ENCODE measurements at places on chromosomes 1 and 21. TPM values are rescaled to one million over a fixed set of nuclear protein-coding genes. Genes with fewer than 3 reads are reported as not detected.

AGT gene
- total RNA-seq: not detected

NCDN gene
- total RNA-seq: 49.0 TPM

ERICH3 gene
- not detected for total RNA-seq

AMPD1 gene
- total RNA-seq: not detected

NKAIN1 gene
- total RNA-seq: not detected

DNA sequence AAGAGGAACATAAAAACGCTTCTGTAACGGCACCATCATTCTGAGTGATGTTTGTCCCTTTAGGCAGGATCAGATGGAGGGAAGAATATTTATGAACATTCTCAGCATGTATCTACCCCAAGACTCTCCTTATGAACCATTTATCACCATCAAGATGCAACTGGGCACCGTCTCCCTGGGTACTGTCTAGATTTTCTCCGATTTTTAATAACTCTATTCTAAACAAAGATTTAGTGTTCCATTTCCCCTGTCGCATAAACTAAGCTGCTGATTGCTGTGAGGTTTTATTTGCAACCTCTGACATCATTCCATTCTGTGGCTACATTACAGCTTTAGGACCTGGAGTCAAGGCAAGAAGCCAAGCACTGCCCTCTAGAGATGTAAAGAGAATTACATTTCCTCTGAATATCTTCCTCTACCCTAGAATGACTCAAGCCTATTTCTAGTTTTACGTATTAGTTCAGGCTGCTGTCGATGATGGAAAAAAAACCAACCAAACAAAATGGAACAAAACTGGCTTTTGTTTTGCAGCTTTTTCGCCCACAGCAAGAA lies 130.1 kb upstream of the MAP1LC3C start:
- DNase-seq: no peak

- no peak for DNase-seq
These were observed 825 bp downstream of the TMEM39B start for GRCh38 chr1:32073299-32074229.

GRCh38 chr1:39142401-39143060 lies 62.0 kb upstream of the MACF1 start:
- DNase-seq: no peak

- no peak for DNase-seq
These were observed 112.2 kb downstream of the ITSN1 start for GRCh38 chr21:33754481-33754880.

- DNase-seq: no peak
These were observed 11.9 kb upstream of the SHE start for GRCh38 chr1:154514066-154514553.

GRCh38 chr1:229905031-229905545 lies 161.9 kb upstream of the GALNT2 start:
- no peak for DNase-seq

GRCh38 chr1:96374076-96374762 lies 347.4 kb upstream of the PTBP2 start:
- no peak for DNase-seq

DNA sequence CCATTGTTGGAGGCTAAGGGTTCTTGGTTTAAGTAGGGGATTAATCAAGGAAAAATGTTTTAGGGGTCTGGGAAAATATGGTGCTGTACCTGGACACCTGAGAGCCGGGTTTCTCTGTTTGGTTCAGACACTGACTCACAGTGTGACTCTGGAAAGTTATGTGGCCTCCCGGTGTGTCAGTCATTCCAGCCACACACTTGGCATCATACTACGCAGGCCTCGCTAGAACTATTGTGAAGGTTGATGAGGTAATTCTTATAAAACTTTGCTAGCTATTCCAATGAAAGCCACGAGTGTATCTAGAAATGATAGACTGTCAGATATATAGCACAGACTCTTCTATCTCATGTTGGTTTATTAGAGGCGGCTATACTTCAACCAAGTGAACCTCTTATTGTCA lies 4.8 kb upstream of the CAMSAP2 start:
- DNase-seq: no peak

- no peak for DNase-seq
These were observed 65.3 kb downstream of the ZNF697 start for GRCh38 chr1:119582801-119583200.

DNA sequence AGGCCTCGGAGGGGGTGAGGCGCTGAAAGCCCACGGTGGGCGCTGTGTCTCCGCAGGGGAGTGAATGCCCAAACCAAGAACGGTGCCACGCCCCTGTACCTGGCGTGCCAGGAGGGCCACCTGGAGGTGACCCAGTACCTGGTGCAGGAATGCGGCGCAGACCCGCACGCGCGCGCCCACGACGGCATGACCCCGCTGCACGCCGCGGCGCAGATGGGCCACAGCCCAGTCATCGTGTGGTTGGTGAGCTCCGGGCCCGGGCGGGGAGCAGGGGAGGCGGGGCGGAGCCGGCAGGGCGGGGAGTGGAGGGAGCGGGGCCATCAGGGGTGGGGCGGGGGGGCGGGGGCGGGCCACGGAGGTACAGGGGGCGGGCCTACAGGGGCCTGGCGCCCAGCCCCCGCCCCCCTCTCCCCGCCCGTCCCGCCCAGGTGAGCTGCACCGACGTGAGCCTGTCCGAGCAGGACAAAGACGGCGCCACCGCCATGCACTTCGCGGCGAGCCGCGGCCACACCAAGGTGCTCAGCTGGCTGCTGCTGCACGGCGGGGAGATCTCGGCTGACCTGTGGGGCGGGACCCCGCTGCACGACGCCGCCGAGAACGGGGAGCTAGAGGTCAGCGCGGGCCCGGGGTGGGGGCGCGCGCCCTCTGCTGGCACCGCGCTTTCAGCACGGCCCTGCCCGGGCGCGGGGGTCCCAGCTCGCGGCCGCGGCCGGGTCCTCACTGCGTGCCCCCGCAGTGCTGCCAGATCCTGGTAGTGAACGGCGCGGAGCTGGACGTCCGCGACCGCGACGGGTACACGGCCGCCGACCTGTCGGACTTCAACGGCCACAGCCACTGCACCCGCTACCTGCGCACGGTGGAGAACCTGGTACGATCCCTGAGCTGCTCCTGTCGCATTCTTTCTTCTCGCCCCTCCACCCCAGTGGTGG lies 15.9 kb downstream of the ESPN start:
- peak; percentile 55 for DNase-seq

DNA sequence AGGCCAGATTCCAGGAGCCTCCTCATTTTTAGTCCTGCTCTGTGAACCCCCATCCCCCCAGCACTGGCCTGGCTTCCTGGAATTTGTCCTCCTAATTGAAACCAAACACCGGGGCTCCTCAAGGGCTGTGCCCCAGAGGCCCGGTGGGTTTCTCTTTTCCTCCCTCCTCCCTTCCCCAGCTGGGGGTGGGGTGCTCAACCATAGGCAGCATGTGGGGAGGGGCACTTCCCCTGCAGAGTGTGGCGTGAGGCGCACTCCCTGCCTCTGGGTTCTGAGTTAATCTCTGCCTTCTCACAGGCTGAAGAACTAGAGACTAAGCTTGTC lies 67.5 kb upstream of the ACOT11 start:
- DNase-seq: no peak

DNA sequence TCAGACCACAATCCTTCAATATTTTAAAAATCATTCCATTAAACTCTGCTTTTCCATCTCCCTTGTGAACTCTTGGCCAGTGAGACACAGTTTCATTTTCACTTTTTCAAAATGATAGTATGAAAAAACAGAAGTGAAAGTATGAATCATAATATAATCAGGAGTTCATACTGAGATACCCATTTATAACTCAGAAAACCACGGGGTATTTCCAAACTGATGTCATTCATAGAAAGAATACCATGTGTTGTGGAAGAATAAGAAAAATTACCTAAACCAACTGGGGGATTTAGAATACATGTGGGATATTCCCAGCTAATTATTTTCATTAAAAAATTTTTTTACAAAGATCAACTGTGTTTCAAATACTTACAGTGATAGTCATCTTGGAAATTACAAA lies 149.9 kb downstream of the MRPL39 start:
- DNase-seq: peak; percentile 54

GRCh38 chr1:166905136-166905535 lies 29.1 kb upstream of the TADA1 start:
- no peak for DNase-seq

- no peak for DNase-seq
These were observed 1.3 kb upstream of the GPATCH4 start for GRCh38 chr1:156602557-156602993.

DNA sequence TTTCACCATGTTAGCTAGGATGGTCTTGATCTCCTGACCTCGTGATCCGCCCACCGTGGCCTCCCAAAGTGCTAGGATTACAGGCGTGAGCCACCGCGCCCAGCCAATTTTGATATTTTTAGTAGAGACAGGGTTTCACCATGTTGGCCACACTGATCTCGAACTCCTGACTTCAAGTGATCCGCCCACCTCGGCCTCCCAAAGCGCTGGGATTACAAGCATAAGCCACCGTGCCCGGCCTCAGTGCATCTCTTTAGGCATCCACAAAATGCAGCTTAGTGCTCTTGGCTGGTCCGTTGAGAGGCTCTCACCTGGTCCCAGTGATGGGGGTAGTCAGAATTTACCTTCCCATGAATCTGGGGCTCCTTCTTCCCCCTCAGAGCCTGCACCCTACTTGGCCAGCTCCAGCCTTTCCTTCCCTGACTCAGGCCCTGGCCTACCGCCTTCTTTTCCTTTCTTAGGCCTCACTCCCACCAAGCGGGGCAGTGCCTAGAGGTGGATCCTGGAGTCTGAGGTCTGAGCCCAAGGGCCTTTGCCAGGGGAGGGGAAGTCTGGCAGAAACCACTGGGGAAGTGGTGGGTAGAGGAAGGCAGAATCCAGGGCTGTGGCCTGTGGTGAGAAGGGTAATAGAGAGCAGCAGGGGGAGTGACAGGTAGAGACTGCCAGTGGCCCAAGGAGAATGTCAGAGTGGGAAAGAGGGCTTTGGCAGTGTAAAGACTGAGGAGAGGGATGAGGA lies 3.7 kb downstream of the LENEP start:
- no peak for DNase-seq

DNA sequence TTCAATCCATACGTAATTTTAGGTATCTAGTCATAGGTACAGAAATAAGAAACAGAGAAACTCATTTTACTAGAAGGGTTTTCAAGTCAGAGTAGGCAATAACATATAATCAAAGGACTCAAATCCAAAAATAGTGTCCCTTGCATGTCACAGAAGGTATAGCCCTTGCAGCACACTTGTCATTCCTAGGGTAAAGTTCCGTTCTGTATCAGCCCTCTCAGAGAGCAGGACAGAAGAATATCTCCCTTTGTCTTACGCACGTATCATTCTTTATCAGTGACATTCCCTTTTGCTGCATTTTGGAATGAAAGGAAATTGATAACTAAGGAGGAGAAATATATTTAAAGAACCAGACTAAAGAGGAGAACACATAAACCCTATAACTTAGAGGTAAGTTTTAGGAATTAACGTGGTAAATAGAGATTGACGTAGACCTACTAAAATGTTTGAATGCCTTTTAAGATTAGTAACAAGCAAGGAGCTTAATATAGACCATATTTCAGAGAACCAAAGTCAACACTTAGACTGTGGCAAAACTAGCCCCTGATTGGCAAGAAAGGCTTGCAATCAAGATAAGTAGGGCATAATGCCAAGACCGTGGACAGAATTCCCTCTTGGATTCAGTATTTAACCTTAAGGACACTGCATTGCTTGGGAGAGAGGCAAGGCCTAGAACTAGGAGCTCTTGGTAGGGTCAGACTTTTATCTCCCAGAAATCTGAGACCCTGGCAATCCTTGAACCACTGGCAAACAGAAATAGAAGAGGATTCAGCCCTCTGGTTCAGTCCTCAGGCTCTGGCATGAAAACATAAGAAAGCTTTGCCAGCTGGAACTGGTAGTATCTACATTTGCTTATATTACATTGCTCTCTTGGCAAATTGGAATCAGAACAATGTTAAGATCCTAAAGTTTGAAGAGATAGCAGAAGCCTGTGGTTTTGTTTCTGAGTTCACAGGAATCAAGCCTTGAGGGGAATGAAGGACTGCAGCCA lies 232.1 kb downstream of the ASTN1 start:
- no peak for DNase-seq

GRCh38 chr1:147567594-147568381 lies 26.5 kb downstream of the BCL9 start:
- DNase-seq: no peak

- no peak for DNase-seq
These were observed 33.0 kb upstream of the H6PD start for GRCh38 chr1:9201401-9202239.

DNA sequence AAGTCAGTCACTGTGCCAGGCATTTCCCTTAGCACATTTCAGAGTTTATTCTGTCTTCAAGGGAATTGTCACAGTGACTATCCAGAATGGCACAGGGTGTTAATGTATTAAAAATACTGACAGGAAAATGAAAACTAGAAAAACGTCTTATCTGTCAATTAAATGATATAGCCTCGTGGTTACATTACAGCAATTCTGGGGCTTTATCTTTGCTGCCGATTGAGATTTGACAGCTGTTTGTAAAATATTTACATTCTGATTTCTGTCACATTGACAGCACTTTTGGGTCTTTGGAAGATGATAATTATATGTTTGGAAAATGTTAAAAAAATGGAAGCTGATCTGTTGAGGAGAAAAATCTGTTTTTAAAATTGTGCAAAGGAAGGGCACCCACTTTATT lies 250.0 kb downstream of the CHRM3 start:
- no peak for DNase-seq

DNA sequence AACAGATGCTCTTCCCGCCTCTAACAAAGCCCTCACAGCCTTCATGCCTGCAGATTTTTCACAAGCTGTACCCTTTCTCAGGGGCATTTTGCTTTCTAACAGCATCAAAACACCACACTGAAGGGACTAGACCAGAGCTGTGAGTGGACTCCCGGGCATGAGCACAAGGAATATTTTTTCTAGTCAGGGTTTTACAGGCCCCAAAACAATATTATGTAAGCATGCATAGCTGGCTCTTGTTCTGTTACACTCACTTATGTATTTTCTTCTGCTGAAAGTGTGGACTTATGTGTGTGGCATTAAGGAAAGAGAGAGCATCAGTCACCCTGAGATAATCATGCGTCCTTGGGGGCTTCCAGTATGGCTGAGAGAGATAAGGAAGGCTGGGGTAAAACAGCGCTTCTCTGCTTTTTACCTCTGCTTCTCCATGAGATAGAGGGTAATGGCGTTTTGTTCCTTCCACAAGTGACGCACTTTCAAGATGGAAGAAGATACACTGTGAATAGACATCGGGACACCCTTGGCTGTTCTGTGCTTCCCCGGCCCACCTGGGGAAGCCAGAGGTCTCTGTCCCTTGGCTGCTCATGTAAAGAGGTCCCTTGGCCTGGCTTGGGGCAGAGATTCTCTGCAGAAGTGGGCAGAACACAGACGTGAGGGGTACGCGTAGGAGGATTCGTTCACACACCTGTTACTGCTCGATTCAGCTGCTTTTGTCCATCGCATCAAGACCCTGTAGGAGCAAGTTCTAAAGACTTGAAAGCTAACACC lies 266.7 kb upstream of the RAB4A start:
- DNase-seq: no peak

DNA sequence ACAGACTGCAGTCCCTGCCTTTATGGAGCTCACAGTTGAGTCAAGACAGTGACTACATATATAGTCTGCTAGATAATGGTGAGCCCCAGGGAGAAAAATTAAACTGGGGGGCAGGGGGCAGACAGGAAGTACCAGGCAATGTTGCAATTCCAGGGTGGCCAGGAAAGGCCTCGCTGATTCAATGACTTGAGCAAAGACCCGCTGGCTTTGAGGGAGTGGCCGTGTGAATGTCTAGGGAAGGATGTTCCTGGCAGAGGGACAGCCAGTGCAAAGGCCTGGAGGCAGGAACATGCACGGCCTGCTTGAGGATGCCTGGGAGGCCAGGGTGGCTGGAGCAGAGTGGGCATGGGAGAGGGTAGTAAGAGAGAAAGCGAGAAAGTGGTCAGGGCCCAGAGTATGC lies 23.0 kb upstream of the EPHA8 start:
- DNase-seq: no peak

- no peak for DNase-seq
These were observed 38.6 kb downstream of the NSL1 start for GRCh38 chr1:212752934-212753497.

Data from CD8-positive, alpha-beta memory T cell (primary cell).